ENCODE measurements at places on chromosomes 12 and 14. TPM values are rescaled to one million over a fixed set of nuclear protein-coding genes. Genes with fewer than 3 reads are reported as not detected.

The CCDC88C gene
- 1.0 TPM for total RNA-seq

The GALNT16 gene
- total RNA-seq, result 0.08 TPM

The ARPC3 gene
- 179 TPM for total RNA-seq

The ADAM21 gene
- total RNA-seq, result 0.04 TPM

The DDX47 gene
- 110 TPM for total RNA-seq

The SLIRP gene
- 740 TPM for total RNA-seq

The KRT6B gene
- 2.0 TPM for total RNA-seq

The TC2N gene
- not detected for total RNA-seq

The MYF5 gene
- not detected for total RNA-seq

The CMKLR1 gene
- 0.23 TPM for total RNA-seq

The RPGRIP1 gene
- not detected for total RNA-seq

The PSME2 gene
- total RNA-seq, result 207 TPM

The SCNN1A gene
- 1.0 TPM for total RNA-seq

The CLECL1 gene
- total RNA-seq, result not detected

The DERA gene
- total RNA-seq, result 44.0 TPM

The LIN7A gene
- under 0.01 TPM for total RNA-seq

The LRP1-AS gene
- not detected for total RNA-seq

The CREBL2 gene
- 29.6 TPM for total RNA-seq

The ABCD2 gene
- 0.03 TPM for total RNA-seq

The JPH4 gene
- total RNA-seq, result not detected

The KCNC2 gene
- total RNA-seq, result not detected

The TGFB3 gene
- 2.4 TPM for total RNA-seq

The PROX2 gene
- not detected for total RNA-seq

The CPNE8 gene
- 18.7 TPM for total RNA-seq

The KRT85 gene
- not detected for total RNA-seq

The ASB2 gene
- not detected for total RNA-seq

The TAS2R19 gene
- total RNA-seq, result 1.5 TPM

The HSPA2 gene
- total RNA-seq, result 2.7 TPM

The CEP290 gene
- 22.8 TPM for total RNA-seq

The LRIG3 gene
- total RNA-seq, result 52.2 TPM

The KRT8 gene
- 33.6 TPM for total RNA-seq

The LMO3 gene
- 2.0 TPM for total RNA-seq

The P2RX2 gene
- total RNA-seq, result not detected

The GLIPR1L2 gene
- total RNA-seq, result 0.34 TPM

The HCAR3 gene
- total RNA-seq, result not detected

The PLCZ1 gene
- total RNA-seq, result 0.05 TPM

The MRPL42 gene
- 79.1 TPM for total RNA-seq

The PRKD1 gene
- 4.9 TPM for total RNA-seq

The TAS2R20 gene
- total RNA-seq, result 0.91 TPM

The KRT77 gene
- not detected for total RNA-seq

The DDN gene
- 2.4 TPM for total RNA-seq

The OR6C2 gene
- not detected for total RNA-seq

The DPF3 gene
- total RNA-seq, result 1.6 TPM

The FBRSL1 gene
- total RNA-seq, result 11.3 TPM
